Right cardiac atrium (tissue), 5 donors: ENCODE measurements at places on chromosomes 7 and 10.

GRCh38 chr10:11015446-11015934 lies 2.2 kb upstream of the CELF2 start:
- DNase-seq, result no peak

DNA sequence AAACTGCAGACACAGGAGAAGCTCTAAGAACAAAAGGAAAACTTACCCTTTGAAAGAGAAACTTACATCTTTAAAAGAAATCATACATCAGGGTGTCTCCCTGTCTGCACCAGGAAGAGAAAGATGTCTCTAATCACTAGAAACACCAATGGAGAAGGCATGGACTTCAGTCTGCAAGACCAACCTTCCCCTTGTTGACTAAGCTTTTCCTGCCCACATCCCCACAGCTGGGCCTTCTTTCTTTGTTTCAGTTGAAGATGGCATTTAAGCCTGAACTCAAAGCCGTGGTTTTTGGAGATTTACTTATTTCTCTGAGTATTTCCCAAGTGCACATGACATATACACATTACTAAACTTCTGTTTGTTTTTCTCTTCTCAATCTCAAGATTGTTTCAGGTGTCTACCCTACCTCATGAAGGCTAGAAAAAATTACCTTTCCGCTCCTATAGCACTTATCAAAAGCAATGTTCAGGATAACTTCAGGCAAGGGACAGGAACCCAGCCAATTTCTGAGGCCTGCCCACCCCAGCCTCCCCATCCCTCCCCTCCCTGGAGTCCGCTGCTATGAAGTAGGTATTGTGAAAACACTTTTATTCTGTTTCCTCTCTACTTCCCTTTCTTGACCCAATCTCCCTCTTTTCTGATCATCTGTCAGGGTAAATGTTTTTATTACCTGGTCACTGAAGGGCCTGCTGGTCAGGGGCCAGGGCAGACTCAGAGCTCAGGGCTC lies 2.8 kb upstream of the SLC29A3 start:
- DNase-seq, result peak; percentile 14

DNA sequence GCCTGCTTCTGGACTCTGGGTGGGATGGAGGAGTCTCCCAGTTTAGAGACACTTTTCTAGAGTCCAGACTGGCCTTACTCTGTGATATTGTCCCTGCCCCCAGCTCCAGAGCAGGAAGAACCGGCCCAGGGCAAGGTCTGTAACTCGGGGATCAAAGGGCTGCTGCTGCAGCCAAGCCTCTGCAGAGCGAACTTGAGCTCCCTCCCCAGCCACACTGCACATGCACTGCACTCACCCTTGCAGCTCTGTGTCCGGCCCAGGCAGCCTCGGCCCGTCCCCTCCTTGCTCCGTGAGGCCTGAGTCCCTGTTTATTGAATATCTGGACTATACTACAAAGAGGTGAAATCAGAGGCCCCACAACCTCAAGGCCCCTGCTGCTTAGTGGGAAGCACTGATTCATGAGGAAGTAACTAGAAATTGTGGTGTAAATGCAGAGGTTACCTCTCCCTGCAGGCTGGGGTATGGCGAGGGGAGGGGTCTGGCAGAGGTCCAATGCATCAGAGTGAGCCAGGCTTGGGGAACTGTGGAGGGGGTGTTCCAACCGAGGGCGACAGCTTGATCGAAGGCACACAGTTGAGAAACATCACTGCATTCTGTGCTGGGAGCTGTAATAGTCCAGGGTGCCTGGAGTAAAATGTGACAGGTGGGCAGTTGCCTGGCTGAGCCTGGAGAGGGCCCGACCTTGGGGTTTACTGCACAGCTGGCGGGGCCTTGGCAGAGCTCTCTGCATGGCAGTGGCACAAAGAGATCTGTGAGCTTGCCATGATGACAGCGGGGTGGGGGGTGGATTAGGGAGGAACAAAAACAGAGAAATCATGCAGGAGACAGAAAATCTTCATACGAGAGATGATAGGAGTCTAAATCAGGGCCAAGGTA lies 49.1 kb downstream of the AOC1 start:
- DNase-seq, result no peak

DNA sequence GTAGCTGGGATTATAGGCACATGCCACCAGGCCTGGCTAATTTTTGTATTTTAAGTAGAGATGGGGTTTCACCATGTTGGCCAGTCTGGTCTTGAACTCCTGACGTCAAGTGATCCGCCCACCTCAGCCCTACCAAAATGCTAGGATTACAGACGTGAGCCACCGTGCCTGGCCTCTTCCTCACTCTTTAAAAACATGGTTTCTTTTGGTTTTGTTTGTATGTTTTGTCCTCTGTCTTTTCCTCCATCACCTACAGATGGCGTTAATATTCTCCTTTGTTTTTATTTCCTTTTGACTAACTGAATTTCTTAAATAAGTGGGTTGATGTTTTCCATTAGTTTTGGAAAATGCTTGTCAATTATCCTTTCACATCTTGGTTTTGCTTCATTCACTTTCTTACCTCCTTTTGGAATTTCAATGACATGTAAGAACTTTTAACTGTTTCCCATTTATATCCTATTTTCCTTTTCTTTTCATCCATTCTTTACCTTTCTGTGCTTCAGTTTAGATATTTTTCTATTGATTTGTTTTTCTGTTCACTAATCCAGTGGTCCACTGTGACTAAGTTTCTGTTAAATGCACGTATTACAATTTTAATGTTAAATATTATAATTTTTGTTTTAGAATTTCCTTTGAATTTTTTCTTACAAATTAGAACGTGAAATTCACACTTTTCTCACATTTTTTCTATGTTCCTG lies 104.1 kb downstream of the ZNF467 start:
- no peak for DNase-seq

GRCh38 chr7:77415476-77415822 lies 700 bp downstream of the GSAP start:
- DNase-seq, result no peak

- no peak for DNase-seq
These were observed 3.3 kb downstream of the AHR start for GRCh38 chr7:17301471-17302456.
